ENCODE measurements at places on chromosomes 6 and 20.

DNA sequence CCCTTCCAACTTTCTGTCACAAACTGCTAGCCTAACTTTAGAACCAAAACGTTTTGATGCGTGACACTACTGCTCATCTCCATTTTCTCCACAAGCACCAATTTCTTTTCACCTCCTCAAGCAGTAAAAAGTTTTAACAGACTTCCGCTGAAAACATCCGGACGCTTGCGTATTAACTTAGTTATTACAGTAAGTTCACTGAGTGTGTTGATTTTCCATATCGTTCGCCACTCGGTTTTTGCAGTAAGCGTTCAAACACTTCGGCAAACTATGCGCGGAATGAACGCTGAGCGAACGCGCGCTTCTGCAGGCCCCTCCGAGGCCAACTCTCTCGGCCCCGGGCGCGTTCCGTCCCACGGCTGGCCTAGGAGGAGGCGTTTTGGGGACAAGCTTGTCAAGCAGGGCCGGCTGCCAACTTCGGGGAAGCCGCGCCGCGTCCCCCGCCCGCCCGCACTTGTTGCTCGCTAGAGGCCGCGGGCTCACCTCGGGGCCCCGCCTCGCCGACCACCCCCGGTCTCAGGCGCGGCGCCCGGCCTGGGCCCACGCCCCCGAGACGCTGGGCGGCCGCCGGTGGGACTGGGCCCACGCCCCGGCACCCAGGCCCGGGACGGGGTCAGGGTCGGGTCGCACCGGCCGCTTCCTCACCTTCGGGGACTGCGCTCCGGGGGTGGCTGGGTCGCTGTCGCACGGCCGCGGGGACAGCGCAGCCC, 945 bp downstream of the PHF10 start:
- DNase-seq, result peak; percentile 26

- DNase-seq, result no peak
Measured at GRCh38 chr6:125252891-125253290, 48.9 kb downstream of the HDDC2 start.

DNA sequence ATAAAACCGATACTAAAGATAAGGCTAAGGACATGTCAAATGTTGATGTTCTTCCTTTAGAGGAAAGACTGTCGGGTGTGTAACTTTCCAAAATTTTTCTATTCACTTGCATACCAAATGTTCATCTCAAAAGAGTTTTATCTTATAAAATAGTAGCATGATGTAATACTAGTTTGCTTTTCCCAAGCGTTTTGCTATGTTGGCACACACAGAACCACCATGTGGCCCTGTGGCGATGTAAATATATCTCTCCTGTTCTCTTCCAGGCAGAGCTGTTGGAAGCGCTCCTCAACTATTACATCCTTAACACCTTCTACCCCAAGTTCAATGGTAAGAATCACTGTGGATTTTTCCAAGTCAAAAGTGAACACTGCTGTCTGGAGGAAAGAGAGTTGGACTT, 26.5 kb downstream of the LBP start:
- DNase-seq, result no peak

- DNase-seq, result no peak
Measured at GRCh38 chr20:20487811-20488210, 119.9 kb downstream of the INSM1 start.

GRCh38 chr20:35992713-35993335, 24.4 kb downstream of the CNBD2 start:
- DNase-seq, result no peak

- DNase-seq, result no peak
Measured at GRCh38 chr20:33316343-33316742, 33.3 kb downstream of the BPIFB1 start.

GRCh38 chr20:16107172-16107870, 465.9 kb downstream of the KIF16B start:
- no peak for DNase-seq

GRCh38 chr6:22363714-22364239, 66.9 kb upstream of the PRL start:
- DNase-seq, result no peak

- DNase-seq, result no peak
Measured at GRCh38 chr20:37984018-37984785, 49.1 kb downstream of the TTI1 start.

GRCh38 chr20:44583157-44583556, 778 bp downstream of the PKIG start:
- DNase-seq, result no peak

DNA sequence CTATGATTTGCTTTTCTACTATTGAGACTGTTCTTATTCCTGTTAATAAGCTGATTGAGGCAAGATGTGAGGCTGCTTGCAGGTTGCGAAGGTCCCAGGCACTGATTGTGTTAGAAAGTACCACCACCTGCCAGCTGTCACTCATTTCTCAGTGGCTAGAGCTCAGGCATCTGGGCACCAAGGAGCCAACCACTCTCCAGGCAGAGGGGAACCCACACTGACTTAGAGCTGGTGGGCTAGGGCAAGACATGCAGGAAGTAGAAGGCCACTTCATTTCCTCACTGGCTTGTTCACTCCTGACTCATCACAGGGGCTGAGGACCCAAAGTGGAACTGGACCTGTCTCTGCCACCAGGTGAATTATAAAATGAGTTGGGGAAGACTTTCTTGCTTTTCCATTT, 7.8 kb upstream of the DLL1 start:
- no peak for DNase-seq

All from stimulated activated CD8-positive, alpha-beta memory T cell treated with anti-CD3 and anti-CD28 coated beads, Interleukin-15, amount 100 ng/mL, for 24 hours (primary cell).